GM18507 (cell line): ENCODE measurements at places on chromosomes 2 and 18.
A peak's percentile ranks its signal among the peaks of the same experiment; 100 is the strongest.

DNA sequence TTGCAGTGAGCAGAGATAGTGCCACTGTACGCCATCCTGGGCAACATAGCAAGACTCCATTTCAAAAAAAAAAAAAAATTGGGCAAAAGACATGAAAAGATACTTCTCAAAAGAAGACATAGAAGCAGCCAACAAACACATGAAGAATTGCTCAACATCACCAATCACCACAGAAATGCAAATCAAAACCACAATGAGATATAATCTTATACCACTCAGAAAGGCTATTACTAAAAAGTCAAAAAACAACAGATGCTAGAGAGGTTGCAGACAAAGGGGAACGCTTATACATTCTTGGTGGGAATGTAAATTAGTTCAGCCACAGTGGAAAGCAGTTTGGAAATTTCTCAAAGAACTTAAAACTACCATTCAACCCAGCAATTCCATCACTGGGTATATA is 43.1 kb upstream of the CHAC2 start:
- no peak for DNase-seq

GRCh38 chr18:48622911-48623431 is 84.1 kb downstream of the CTIF start:
- DNase-seq, result no peak

GRCh38 chr2:30422444-30423040 is 24.5 kb upstream of the LCLAT1 start:
- DNase-seq, result peak; percentile 32

- no peak for DNase-seq
Observed at GRCh38 chr2:28063492-28063962, 173.0 kb downstream of the BABAM2 start.

GRCh38 chr2:161358838-161359237 is 50.6 kb downstream of the PSMD14 start:
- DNase-seq, result no peak

DNA sequence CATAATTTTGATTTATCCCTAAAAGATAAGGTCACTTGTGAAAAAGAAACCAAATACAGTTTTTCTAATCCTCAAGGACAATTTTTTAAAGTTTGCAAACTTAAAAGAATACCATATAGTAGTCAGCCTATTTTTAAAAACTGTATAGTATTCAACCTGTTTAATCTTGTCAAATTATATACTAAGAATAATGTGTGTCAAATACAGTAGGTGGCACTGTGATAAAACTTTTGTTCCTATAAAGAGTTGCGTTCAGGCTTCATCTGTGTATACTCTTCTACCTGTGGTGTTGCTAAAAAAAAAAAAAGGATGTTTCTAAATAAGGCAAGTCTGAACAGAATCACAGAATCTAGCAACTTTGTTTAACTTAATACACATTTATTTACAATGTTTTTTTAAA is 68.6 kb downstream of the CCDC138 start:
- DNase-seq, result no peak

DNA sequence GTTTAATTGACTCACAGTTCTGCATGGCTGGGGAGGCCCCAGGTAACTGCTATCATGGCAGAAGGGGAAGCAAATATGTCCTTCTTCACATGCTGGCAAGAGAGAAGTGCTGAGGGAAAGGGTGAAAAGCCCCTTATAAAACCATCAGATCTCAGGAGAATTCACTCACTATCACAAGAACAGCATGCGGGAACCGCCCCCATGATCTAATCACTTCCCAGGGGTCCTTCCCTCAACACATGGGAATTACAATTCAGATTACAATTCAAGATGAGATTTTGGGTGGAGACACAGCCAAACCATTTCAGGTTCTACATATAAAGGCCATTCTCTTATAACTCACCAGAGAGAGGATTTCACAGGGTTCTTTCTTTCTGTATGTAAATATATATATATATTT is 62.9 kb downstream of the VRK2 start:
- no peak for DNase-seq

GRCh38 chr2:127064642-127065250 is 42.2 kb downstream of the BIN1 start:
- DNase-seq, result peak; percentile 80

GRCh38 chr2:16446706-16447105 is 218.9 kb downstream of the CYRIA start:
- no peak for DNase-seq

DNA sequence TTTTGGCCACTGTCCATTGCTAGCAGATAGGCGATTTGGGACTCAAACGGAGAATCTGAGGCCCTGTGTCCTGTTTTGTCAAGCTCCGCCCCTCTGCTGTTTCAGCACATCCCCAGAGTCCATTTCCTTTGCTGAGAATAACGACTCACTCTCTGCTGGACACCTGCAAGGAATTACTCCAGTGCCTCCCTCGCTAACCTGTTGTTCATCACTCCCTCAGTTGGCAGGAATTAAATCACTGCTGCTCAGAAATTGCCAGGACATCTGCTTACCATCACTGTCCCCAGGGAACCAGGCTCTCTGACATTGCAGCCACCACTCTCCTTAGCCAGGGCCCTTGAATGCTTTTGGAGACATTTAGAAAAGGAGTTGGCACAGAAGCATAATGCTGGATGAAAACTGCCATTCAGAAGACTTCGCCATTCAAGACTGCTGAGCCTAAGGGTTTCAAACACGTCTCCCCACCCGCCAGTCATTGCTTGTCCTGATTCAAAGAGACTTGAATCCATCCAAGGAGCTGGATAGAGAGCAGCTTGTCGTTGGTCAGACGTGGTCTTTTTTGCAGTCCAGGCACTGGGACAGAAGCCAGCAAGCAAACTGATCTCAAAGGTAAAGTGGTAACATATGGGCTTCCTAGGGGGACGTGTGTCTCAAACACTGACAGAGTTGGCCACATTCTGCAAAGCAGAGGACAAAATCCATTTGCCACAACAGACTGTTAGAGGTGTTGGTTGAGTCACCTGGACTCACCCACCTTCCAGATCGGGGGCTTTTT is 155.3 kb downstream of the UXS1 start:
- no peak for DNase-seq

DNA sequence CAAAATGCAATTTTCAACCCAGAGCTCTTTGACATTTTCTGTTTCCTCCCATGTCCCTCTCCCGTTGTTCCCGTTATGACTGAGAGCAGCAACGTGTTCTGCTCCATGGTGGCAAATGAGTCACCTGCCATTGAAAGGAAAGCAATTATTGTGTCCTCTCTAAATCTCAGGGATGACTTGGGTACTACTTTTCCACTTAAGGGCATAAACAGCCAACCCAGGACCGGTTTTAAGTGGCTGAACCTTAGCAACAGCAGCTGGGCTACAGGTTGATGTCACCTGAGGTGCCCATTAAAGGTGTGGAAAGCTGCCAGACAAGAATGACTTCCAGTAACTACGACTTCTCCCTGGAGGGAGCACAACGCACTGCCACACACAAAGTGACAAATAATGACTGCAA is 236.8 kb downstream of the NCKAP5 start:
- DNase-seq, result no peak
